IMR-90 (cell line): ENCODE measurements at places on chromosomes 12 and 14. TPM values are rescaled to one million over a fixed set of nuclear protein-coding genes. Genes with fewer than 3 reads are reported as not detected.

The FNTB gene
- total RNA-seq, result 8.1 and 9.9 TPM in 2 replicates

The LYZ gene
- not detected in 2 replicates for total RNA-seq

The C12orf54 gene
- not detected in 2 replicates for total RNA-seq

- no peak for DNase-seq
These were observed 326.8 kb upstream of the RTL1 start for GRCh38 chr14:101230161-101230850.

GRCh38 chr12:48717252-48717695 lies 767 bp upstream of the CCNT1 start:
- DNase-seq, result peak; percentile 4

- no peak for DNase-seq
These were observed 73.3 kb downstream of the NCOR2 start for GRCh38 chr12:124493809-124494750.

GRCh38 chr12:41724216-41724615 lies 420.5 kb downstream of the GXYLT1 start:
- no peak for DNase-seq

DNA sequence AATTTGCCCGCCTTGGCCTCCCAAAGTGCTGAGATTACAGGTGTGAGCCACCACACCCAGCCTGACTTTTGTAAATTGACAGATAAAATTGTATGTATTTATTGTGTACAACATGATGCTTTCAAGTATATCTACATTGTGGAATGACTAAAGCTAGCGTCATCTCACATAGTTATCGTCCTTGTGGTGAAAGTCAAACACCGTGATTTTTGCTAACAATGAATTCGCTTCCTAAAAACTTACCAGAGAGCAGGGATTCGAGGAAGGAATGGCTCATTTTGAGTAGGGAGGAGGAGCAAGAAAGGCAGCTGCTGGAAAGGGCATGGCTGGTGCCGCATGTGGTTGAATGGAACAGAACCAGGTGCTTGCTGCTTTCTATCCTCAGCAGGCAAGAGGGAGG lies 85.4 kb downstream of the LGMN start:
- peak; percentile 30 for DNase-seq

- DNase-seq, result peak; percentile 11
These were observed 650 bp downstream of the GALC start for GRCh38 chr14:87992346-87992717.

DNA sequence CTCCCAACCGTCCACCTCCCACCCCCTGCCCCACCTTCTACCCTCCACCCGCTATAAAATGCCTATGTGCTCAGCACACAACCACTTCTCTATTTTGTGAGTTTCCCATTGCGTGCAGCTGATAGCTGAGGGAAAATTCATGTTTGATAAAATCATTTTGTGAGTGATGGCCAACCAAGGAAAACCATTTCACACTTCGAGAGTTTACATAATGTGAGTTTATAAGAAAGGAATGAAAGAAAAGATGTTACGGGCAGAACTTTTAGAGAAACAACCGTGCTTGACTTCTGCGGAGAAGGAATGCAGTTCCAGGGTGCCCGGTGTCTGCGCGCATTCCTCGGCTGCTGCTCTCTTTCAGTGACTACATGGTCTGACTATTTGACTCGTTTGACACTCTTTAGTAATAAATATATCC lies 140.9 kb downstream of the EFCAB11 start:
- peak; percentile 96 for DNase-seq

DNA sequence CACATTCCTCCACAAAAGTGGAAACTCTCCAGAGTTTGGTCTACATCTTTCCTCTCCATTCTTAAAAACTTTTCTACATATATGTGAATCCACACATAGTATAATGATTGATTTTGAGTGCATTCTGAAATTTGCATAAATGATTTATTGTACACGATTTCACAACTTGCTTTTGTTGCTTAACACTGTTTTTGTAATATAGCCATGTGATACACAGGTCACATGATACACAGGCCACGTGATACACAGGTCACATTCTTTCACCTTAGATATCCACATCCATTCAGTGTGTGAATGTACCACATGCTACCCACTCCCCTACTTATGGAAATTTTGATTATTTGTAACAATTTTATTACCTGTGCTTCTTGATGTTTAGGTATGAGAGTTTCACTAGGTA lies 319.1 kb downstream of the ZFP36L1 start:
- DNase-seq, result no peak

GRCh38 chr14:58639842-58640484 lies 2.2 kb downstream of the DACT1 start:
- DNase-seq, result peak; percentile 86

- peak; percentile 8 for DNase-seq
These were observed 17.9 kb upstream of the SOS2 start for GRCh38 chr14:50249136-50249775.

GRCh38 chr12:93390031-93390430 lies 12.3 kb downstream of the NUDT4 start:
- no peak for DNase-seq
